ENCODE measurements at places on chromosomes 1 and 21. TPM values are rescaled to one million over a fixed set of nuclear protein-coding genes. Genes with fewer than 3 reads are reported as not detected.

GRCh38 chr21:35142036-35142815 lies 93.1 kb upstream of the RUNX1 start:
- DNase-seq: peak; percentile 84

The TTC39A gene
- total RNA-seq: 0.67 TPM

- peak; percentile 14 for DNase-seq
Measured at GRCh38 chr1:117009132-117009531, 7.6 kb downstream of the CD101 start.

DNA sequence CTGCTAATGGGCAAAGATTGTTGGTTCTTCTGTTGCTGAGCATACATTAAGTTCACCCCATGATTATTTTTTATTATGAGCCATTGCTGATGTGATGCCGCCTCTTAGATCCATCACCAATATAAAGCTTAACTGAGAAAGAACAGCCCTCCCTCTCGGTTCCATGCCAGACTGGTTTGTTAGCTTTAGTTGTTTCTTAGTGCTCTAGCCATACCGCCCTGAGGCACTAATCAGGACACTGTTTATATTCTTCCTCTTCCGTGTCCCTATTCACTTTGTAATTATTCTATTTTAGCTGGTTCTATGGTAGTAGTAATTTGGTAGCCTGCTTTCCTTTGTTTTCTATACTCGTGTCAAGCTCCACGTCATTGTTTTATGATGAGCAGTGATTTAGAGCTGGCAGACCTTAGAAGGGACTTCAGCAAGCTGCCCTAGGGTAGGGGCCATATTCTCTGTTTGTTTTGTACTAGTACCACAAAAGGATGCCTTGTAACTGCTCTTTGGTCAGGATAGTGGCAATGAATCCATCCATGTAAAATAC lies 27.3 kb upstream of the PDPN start:
- DNase-seq: no peak
